ENCODE measurements at places on chromosomes 7 and 10. TPM values are rescaled to one million over a fixed set of nuclear protein-coding genes. Genes with fewer than 3 reads are reported as not detected.
A peak's percentile ranks its signal among the peaks of the same experiment; 100 is the strongest.

Gene TBXAS1
- total RNA-seq = not detected

Gene CCNJ
- 33.7 TPM for total RNA-seq

GRCh38 chr7:118902600-118902999 is 678.1 kb downstream of the ANKRD7 start:
- DNase-seq = no peak

GRCh38 chr10:124071141-124071540 is 22.3 kb downstream of the CHST15 start:
- no peak for DNase-seq

DNA sequence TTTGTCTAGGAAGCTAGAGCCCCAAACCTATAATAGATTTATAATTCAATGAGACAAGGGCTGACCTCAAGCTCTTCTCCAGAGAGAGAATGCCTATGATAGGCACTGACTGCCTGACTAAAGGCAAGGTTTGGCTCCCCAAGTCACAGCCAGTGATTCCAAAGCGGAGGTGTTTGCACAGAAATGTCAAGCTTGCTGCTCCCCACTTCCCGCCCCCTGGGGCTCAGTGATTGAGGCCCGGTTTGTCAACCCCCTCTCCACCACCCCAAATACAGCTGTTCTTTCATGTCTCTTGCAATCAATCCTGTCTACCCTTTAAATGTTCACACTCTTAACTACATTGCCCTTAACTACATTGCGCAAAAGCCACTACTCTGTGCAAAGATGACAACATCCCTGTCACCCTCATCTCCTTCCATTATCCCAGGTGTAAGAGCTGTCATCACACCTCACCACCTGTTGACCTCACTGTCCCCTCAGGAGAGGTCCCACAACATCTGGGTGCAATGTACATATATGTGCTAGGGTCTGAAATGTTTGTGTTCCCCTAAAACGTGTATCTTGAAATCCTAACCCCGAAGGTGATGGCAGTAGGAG is 58.0 kb downstream of the NUDCD3 start:
- no peak for DNase-seq

DNA sequence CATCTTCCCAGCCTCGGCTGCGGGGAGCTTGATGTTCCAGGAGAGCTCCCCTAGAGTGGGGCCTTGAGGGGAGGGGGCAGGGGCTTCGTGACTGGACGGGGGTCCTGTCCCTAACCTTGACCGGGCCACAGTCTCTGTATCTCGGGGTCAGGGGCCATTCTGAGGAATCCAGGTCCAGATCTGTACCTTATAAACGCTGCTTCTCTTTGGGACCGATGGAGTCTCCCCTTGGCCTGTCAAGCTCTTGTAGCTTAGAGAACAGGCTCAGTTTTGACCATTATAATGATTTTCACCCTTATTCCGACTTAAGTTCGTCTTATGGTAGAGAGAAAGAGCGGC is 831 bp downstream of the ZKSCAN5 start:
- DNase-seq = no peak

GRCh38 chr10:101405001-101405400 is 51.0 kb downstream of the BTRC start:
- no peak for DNase-seq

DNA sequence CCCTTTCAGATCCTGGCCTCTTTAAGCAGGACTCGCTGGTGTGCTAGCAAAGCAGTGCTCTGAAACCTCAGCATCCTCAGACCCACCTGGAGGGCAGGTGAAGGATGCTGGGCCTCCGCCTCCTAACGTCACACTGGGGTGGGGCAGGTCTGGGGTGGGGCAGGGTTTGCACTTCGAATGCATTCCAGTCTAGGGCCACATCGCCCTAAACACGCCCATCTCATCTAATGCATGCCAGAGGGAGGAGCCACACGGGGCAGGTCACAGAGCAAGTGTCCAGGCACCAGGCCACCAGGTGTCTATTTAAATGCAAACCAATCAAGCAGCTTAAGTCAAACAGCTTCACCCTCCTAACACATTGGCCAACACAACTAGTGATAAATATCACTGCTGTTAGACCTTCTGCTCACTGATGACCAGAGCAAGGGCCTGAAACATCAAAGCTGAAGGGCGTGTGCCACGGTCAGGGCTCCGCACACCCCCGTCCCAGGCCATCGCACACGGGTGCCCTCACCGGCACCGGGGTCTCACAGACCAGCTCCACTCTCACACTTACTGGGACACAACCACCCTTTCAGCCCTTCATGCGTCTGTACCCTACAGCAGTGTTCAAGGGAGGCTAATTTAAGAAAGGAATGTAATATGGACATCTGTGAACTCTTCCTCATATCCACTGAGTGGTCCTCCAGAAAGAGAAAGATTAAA is 47.1 kb downstream of the DIP2C start:
- DNase-seq = no peak

DNA sequence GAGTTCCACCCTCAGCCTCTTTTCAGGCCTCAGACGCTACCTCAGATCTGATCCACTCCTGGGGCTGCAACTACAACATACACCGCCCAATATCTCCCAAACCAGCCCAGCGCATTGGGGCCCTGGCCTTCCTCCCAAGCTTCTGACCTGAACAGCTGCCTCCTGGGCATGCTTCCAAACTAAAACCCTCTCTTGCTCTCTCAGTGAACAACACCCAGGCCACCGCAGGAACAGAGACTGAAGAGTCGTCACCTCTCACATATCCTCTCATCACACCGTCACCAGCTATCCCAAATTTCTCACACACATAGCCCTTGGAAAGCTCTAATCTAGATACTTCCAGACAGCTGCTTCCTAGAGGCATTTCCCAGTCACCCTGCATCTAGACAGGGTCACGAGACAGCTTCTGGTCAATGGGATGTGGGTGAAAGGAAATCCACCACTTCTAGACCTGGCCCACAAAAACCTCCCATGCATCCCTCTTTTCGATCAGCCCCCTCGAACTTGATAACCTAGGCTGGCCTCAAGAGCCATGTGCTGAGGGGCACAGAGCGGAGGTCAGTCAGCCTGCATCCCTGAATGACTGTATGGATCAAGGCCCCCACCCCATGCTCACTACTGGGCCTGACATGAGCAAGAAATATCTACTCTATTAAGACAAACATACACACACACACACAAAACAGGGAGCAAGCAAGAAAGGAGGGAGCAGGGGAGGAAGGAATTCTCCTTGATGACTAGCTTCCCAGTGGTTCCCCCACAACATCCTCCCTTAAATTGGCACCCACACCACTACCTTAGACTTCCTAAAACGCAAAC is 1.8 kb downstream of the PARP12 start:
- DNase-seq = no peak

DNA sequence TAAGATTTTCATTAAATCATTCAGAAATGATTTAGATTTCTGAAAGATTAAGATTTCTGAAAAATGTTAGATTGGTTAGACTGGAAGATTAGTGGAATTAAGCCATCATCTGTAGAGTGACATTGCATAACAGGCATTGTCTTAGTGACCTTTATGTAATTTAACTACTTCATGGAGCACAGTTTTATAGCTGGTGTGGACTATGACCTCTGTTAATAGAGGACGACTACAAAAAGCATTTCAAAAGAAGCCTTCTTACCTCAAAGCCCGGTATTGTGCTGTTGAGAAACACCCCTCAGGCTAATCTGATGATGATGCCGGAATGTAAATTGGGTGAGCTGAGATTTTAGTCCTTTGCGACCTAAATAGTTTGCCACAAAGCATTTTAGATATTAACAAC is 55.6 kb downstream of the GALNT11 start:
- DNase-seq = peak; percentile 58

- peak; percentile 21 for DNase-seq
Measured at GRCh38 chr7:131370523-131370968, 42.9 kb downstream of the MKLN1 start.

- DNase-seq = no peak
Measured at GRCh38 chr10:1687190-1687589, 50.1 kb downstream of the ADARB2 start.

- DNase-seq = no peak
Measured at GRCh38 chr7:42426163-42426562, 189.2 kb upstream of the GLI3 start.

DNA sequence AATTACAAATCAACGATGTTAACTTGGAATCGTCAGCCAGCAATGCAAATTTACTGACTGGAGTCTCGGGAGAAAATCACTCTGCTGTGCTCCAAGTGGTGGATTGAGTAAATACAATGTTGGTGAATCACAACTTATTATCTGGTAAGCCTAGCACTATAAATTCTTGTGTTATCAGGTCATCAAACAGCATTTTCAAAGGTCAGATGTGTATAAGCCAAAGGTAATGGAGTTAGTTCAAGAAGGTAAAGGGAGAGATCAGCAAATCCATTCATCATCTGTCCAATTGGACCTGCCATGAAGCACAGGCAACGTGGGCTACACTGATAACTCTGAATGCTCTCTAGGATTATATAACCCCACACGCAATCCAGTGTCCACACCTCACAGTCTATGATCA is 13.9 kb downstream of the CUBN start:
- DNase-seq = no peak

- no peak for DNase-seq
Measured at GRCh38 chr7:149180722-149181449, 14.5 kb upstream of the ZNF282 start.

Measured in neural progenitor cell (in vitro differentiated cells).